Activated CD4-positive, alpha-beta memory T cell treated with anti-CD3 and anti-CD28 coated beads for 36 hours (primary cell): ENCODE measurements at places on chromosomes 2 and 18. TPM values are rescaled to one million over a fixed set of nuclear protein-coding genes. Genes with fewer than 3 reads are reported as not detected.

Gene CHRNG
- total RNA-seq = not detected

Gene IRS1
- 2.1 TPM for total RNA-seq

- no peaks in the 10 kb centered on the region for H3K4me1 ChIP-seq
- H3K36me3 ChIP-seq = no peaks in the 10 kb centered on the region
- H3K27ac ChIP-seq = no peak overlapping the region
- H3K4me3 ChIP-seq = no peak overlapping the region
- H3K27me3 ChIP-seq = no peaks in the 10 kb centered on the region
- DNase-seq = no peak
Measured at GRCh38 chr2:135208016-135208415, 155.9 kb downstream of the RAB3GAP1 start.

Gene GPR55
- total RNA-seq = 1.6 TPM

Gene STEAP3
- total RNA-seq = 0.12 TPM
